Right forelimb (tissue), 1 donor: ENCODE measurements at places on chromosomes 4 and X.

- no peak for DNase-seq
Measured at GRCh38 chr4:118213101-118213500, 139.7 kb downstream of the PRSS12 start.

GRCh38 chr4:175330652-175331051 is 412.5 kb downstream of the ADAM29 start:
- no peak for DNase-seq

DNA sequence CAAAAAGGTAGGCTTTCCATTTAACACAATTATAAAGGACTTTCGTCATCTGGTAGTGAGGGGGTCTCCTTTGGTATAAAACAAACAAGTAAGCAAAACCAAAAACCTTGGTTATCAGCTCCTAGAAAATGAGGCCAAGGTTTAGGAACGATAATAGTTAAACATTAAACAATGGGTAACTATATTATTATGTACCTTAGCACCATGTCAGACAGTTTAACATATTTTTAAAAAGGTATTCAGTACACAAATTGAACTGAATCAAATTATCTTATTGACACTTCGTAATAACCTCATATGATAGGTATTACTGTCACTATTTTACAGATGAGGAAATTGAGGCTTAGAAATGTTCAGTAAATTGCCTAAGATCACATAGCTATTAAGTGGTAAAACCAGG is 32.1 kb upstream of the RAB9B start:
- no peak for DNase-seq

DNA sequence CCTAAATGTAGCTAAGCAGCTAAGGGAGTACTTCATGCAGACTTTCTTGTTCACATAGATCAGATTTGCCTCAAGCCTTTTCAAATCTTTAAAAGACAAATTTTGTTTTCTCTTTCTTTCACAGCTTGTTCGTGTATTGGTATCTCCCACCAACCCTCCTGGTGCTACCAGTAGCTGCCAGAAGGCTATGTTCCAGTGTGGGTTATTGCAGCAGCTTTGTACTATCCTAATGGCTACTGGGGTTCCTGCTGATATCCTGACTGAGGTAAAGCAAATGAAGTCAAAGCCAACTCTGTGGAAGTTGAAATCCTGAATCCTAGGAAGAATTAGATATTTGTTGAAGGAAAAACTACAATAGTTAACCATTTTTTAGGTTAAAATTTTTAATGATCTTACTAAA is 62.6 kb downstream of the USO1 start:
- DNase-seq = no peak

GRCh38 chrX:22788221-22788620 is 211.5 kb upstream of the DDX53 start:
- no peak for DNase-seq

DNA sequence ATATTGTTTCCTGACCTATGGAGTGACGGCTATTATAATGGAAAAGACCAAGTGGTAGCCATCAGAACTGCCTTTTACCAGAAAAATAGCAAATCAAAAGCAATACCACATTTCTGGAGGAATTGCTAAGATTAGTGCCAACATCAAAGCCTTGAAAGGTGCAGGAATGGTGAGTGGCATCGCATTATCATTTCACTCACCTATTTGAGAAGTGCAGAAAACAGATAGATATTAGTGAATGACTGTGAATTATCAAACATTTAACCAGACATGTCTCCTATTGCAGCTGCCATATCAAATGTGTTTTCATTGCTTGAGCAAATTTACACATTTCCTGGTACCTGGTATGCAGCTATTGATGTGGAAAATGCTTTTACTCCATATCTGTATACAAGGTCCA is 1638.1 kb upstream of the PABPC4L start:
- no peak for DNase-seq

DNA sequence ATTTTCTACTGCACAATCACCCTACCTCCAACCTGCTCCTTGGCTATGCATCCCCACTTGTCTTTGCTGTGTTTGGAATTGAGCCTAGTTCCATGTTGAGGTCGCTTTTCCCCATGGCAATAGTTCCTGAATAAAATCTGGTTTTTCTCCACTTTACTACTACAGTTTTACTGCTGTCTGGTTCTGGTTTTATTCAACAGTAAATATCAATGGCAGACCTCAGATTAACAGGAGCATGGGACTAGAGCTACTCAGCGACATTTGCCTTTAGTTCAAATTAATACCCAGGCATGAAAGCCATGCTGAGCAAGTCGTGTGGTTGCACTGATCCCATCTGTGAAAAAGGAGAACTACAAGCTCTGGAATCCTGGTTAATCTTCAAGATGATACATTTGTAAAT is 460.3 kb downstream of the GRXCR1 start:
- DNase-seq = no peak

- DNase-seq = no peak
Measured at GRCh38 chrX:11130136-11130535, 19.0 kb downstream of the HCCS start.
